K562 (cell line): ENCODE measurements at places on chromosomes 6 and 20. TPM values are rescaled to one million over a fixed set of nuclear protein-coding genes. Genes with fewer than 3 reads are reported as not detected.

DNA sequence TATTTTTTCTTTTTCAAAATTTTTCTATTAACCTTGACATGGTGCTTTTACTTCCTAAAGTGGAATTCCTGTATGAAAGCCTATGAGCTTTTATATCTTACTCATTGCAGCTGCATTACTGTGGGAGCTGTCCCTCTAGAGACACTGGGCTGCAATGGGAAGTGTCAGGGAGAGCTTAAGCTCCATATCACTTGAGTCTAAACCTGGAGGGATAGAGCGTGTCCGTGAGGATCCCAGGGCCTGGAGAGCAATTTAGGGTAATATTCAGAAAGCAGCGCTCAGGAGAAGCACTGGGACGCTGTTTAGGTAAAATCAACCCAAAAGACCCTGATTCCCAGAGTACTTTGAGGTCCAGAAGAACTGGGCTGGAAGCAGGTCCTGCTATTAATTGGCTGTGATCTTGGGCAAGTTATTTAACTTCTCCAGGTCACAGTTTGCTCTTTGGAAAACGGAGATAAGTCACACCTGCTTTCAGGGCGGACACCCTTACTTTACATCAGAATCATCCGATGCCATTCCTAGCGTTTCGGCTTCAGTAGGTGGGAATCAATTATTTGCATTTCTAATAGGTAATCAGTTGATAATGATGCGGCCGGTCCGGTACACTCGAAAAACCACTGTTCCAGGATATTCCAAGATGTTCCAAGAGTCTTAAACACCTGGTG is 628 bp upstream of the ERGIC3 start:
- no peak for DNase-seq

PLN gene
- polyA plus RNA-seq = not detected in 2 replicates

GRCh38 chr6:46687619-46688097 is at the start of gene TDRD6:
Gene TDRD6 (plus strand): TSS chr6:46687885. CDS start chr6:46688129, 244 bp downstream.
- DNase-seq = peak; percentile 11

PROKR2 gene
- polyA plus RNA-seq = not detected in 2 replicates

GRCh38 chr6:168250250-168250649 is 69.3 kb downstream of the DACT2 start:
- DNase-seq = no peak

HDGFL1 gene
- polyA plus RNA-seq = 0.41 and 0.43 TPM in 2 replicates

- peak; percentile 68 for DNase-seq
Observed at GRCh38 chr20:63215101-63216040, 560 bp downstream of the YTHDF1 start.

- no peak for DNase-seq
Observed at GRCh38 chr6:90274451-90275030, 22.1 kb downstream of the BACH2 start.

- DNase-seq = no peak
Observed at GRCh38 chr20:46519471-46520068, 6.2 kb upstream of the ZNF334 start.

GRCh38 chr6:38012573-38012972 is 193.0 kb downstream of the ZFAND3 start:
- DNase-seq = peak; percentile 47

DNA sequence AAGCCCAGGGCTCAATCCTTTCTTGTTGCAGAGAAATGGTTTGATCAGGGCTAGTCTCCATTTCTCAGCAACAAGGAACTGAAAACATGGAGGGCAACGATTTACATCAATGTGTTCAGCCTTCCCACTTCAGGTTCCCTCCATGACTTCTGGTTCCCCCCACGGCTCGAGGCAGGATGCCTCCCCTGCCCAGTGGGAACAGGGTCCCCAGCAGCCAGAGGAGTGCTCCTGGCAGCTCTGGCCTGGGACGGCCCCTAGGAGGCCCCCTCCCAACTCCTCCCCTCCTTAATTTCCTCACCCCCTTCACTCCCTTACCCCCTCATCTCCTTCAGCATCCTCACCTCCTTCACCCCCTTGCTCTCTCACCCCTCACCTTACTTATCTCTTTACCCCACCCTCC is 283.8 kb downstream of the CDC5L start:
- no peak for DNase-seq

- DNase-seq = no peak
Observed at GRCh38 chr6:3231247-3232016, 4.0 kb upstream of the TUBB2B start.

DNA sequence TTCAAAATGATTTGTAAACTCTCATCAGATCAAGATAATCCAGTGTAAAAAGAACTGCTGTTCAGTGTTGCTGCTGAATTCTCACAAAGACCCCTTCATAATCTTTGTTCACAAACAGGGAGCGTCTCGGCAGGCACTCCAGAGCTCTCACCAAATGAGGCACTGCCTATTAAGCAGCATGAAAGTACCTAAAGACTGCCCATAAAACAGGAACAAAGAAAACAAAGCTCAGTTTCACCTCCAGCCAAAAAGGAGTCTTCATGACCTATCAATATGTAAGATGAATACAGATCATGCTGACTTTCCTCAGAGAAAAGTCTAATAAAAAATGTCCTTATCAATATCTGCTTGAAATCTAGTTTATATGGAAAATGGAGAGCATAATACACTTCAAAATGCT is 41.8 kb downstream of the GPR63 start:
- DNase-seq = no peak

- DNase-seq = no peak
Observed at GRCh38 chr20:24493661-24494459, 24.4 kb downstream of the SYNDIG1 start.

- DNase-seq = no peak
Observed at GRCh38 chr6:84093441-84094435, 60.2 kb downstream of the MRAP2 start.

GRCh38 chr6:105326216-105326615 is 76.7 kb downstream of the PREP start:
- no peak for DNase-seq

DNA sequence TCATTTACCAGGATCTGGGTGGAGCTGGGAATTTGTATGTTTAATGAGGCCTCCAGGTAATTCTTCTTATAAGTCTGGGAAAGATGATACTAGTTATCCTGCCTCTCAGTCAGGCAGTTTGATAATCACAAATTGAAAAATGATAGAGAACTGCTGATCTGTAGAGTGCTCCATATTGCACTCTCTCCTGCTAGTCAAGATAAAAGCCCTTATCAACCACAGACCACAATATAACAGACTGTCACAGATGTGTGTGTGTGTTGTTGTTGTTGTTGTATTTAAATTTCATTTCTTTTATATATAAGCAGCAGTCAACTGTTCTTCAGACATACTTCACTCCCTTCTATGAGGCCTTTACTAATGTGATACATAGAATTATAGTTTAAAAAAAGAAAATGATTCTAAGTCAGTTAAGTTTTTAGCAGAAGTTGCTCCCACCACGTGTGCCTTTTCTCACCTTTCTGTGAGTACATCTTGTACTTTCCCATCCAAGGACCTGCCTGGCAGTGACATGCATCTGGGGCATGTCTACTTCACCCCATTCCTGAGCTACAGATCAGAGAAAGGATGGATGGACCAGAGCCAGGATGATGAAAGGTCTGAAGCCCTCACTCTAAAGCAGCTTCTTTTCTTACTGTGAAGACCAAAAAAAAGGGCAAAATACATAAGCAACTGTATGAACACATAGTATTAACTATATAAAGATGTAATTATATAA is 29.8 kb downstream of the TENT5A start:
- no peak for DNase-seq

ARMC2 gene
- polyA plus RNA-seq = 0.37 and 0.69 TPM in 2 replicates

- no peak for DNase-seq
Observed at GRCh38 chr6:149756261-149756636, 6.7 kb downstream of the PCMT1 start.

- no peak for DNase-seq
Observed at GRCh38 chr6:24922170-24922569, 13.6 kb downstream of the RIPOR2 start.

DNA sequence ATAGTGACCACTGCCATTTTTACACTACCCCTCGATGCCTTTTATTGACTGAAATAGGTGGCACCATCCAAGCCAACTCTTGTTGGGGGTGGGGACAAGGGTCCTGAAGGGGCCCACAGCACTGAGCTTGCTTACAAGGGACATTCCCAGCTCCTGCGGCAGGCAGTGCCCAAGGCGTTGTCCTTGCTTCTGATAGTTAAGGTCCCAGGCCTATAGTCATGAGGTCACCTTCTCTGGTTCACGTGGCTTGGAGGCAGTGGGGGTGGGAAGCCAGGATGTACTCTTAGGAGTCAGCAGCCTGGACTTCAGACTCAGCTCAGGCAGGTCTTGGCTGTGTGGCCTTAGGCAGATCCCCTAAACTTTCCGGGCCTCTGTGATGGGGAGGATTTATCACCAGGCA is 48.6 kb downstream of the TOX2 start:
- DNase-seq = no peak

CST3 gene
- polyA plus RNA-seq = 103 and 110 TPM in 2 replicates

DNA sequence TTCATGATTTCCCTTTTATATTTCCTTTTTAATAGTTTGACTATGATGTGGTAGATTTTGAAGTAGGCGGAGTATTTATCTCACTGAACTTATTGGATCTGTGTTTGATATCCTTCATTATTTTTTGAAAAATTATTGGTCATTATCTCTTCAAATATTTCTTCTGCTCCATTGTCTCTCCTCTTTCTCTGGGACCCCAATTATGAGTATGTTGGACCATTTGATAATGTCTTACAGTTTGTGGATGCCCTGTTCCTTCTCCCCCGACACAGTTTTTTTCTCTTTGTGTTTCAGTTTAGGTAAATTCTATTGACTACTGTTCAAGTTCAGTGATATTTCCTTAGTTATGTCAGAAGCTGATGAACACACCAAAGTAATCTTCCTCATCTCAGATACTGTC is 49.4 kb upstream of the COL10A1 start:
- DNase-seq = no peak

- peak; percentile 20 for DNase-seq
Observed at GRCh38 chr20:48638546-48638945, 189.3 kb downstream of the PREX1 start.

SNX21 gene
- polyA plus RNA-seq = 0.58 and 1.2 TPM in 2 replicates

HAO1 gene
- polyA plus RNA-seq = not detected in 2 replicates

- peak; percentile 45 for DNase-seq
Observed at GRCh38 chr6:125114248-125114858, 39.2 kb upstream of the TPD52L1 start.

- no peak for DNase-seq
Observed at GRCh38 chr20:44644667-44645131, 6.8 kb downstream of the ADA start.

DNA sequence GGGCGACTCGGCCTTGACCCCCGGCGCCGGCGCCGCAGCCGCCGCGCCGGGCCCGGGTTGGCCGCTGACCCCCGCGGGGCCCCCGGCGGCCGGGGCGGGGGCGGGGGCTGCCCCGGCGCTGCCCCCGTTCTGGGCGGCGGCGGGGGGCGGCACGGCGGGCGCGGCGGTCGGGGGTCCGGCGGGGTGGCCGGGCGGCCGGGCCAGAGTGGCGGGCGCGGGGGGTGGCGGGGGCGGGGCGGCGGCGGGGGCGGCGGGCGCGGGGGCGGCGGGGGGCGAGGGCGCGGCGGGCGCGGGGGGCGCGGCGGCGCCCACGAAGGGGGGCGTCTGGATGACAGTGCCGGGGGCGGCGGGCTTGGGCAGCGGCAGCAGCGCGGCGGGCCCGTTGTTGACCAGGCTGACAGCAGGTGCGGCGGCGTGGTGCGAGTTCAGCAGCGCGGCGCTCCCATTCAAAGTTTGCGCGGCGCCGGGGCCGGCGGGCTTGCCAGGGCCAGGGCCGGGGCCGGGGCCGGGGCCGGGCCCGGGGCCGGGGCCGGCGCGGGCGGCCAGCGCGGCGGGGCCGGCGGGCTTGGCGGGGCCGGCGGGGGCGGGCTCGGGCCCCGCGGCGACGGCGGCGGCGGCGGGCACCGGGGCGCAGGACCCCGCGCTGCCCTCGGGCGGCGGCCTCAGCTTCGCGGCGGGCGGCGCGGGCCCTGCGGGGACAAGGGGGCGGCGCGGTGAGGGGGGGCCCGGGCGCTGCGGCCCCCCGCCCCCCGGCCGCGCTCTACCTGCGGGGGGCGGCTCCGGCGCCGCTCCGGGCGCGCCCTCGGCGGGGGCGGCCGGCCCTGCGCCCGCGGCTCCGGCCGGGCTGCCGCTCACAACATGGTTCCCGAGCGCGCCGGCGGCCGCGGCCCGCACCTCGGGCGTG is 659 bp downstream of the TAF4 start:
- DNase-seq = peak; percentile 78

CTAGE9 gene
- not detected in 2 replicates for polyA plus RNA-seq

PCED1A gene
- polyA plus RNA-seq = 11.5 and 12.5 TPM in 2 replicates

GRCh38 chr6:111263837-111264236 is 176.5 kb downstream of the SLC16A10 start:
- DNase-seq = peak; percentile 71

GRCh38 chr20:14449323-14449722 is 111.9 kb upstream of the FLRT3 start:
- no peak for DNase-seq

DNA sequence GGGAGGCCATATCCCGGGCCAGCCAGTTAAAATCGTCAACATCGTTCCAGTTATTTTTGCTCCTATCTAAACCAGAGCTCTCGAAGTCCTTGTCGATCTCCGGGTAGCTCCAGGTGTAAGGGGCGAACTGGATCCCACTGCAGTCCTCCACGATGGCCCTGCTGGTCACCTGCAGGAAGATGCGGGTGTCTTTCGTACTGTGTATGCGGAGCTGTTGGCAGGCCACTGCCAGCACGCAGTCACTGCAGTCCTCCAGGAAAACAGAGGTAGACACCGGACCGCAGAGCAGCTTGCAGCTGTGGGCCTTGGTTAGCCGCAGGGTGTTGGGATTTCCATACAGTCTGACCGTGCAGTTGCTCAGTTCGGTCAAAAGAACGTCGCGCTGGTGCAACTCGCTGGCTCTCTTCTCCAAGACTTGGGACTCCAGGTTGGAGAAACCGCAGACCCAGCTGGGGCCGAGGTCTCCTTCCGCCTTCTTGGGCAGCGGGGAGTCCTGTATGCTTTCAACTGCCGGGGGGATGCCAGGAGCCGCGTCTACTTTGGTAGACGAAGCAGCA is 742 bp downstream of the TBCC start:
- peak; percentile 48 for DNase-seq

MLN gene
- polyA plus RNA-seq = not detected in 2 replicates

- DNase-seq = no peak
Observed at GRCh38 chr6:127207591-127208120, 59.0 kb upstream of the RNF146 start.

IFNGR1 gene
- polyA plus RNA-seq = 19.3 and 21.2 TPM in 2 replicates

SLC24A3 gene
- not detected in 2 replicates for polyA plus RNA-seq
